ENCODE measurements at places on chromosomes 16 and 17. TPM values are rescaled to one million over a fixed set of nuclear protein-coding genes. Genes with fewer than 3 reads are reported as not detected.

ASPHD1 gene
- total RNA-seq = not detected

STH gene
- total RNA-seq = not detected

FBXW10 gene
- total RNA-seq = not detected

PDE6G gene
- 0.92 TPM for total RNA-seq

CHST5 gene
- not detected for total RNA-seq

GGNBP2 gene
- 216 TPM for total RNA-seq

MYH1 gene
- not detected for total RNA-seq

CCDC144A gene
- 10.1 TPM for total RNA-seq

SLC26A11 gene
- 50.9 TPM for total RNA-seq

IRX5 gene
- total RNA-seq = not detected

GUCY2D gene
- total RNA-seq = 0.06 TPM

CD300E gene
- total RNA-seq = 0.98 TPM

Data from CD4-positive, alpha-beta T cell (primary cell).